MV-4-11 (cell line): ENCODE measurements at places on chromosomes 3 and 15.

DNA sequence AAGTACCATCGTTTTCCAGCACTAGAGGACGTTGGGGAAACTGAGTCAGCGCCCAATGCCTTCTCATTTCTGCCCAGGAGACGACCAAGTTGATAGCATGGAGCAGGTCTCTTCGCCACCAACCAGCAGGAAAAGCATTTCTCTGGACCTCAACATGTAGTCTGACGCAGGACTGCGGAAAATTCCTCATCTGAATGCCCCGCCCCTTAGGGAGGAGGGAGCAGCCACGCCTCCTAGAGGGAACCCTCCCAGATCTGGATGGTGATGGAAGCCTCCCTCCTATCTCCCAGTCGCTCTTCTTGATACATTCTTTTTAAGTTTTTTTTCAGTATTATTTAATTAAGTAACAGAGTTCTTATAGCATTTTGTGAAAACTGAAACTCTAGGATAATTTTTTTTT lies 17.4 kb upstream of the MINDY4B start:
- no peak for DNase-seq

GRCh38 chr3:180594631-180595558 lies 7.1 kb upstream of the TTC14 start:
- DNase-seq: peak; percentile 44

GRCh38 chr3:139676632-139677387 lies 962 bp downstream of the NMNAT3 start:
- DNase-seq: peak; percentile 46

- no peak for DNase-seq
Observed at GRCh38 chr15:91469632-91470567, 369.8 kb downstream of the SV2B start.

DNA sequence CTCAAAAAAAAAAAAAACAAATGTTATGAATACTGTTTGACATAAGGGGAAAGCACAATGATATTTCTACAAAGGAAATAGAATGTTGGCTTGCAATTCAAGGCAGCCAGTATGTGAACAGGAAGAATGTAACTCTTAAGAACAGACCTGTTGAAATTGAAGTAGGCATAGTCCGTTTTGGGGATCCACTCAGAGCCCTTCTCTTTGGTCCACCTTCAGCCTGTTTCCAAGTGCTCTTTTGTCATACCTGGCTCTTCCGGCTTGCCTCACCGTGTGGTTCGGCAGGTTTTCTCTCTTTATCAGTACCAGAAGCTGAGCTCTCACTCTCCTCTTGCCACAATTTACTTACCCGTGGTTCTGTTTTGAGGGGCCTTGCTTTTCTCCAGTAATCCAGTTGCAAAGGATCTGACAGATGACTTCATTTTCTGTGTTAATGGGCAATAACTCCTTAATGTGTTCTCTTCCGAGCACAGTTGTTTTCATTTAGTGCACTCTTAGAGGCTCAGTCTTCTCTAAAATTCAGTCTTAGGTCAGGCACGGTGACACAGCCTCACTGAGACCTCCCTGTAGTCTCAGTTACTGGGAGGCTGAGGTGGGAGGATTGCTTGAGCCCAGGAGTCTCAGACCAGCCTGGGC lies 6.7 kb downstream of the ABHD17C start:
- no peak for DNase-seq

- no peak for DNase-seq
Observed at GRCh38 chr15:81747482-81747881, 298.3 kb downstream of the MEX3B start.

DNA sequence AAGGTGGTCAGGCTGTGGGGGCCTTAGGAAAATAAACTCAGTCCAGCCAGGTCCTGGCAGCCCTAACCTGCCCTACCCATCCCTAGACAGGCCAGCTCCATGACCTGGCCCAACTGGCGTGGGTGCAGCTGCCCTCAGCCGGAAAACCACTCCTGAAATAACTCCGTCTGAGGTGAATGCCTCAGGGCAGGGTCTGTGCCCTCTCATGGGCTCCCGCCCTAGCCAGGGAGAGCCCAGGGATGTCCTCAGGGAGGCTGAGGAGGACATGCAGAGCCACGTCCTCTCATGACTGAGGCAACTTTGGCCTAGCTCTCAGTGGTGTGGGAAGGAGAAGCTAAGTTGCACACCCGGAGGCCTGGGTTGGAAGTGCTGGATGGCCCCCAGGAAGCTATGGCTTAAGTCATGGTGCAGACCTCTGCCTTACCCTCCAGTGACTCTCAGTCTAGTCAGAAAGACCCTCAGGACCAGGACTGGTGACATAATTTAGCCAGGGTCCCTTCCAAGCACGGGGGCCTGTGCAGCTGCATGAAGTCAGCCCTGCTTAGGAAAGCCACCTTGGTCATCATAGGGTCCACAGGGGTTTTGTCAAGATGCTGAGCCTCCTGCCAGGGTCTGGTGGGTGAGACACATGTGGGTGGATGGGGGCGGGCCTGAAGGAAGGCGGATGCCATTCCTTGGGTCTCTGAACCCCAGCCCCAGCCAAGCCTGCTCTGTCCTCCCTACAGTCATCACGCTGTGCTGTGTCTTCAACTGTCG lies 7.4 kb downstream of the TMIE start:
- no peak for DNase-seq

DNA sequence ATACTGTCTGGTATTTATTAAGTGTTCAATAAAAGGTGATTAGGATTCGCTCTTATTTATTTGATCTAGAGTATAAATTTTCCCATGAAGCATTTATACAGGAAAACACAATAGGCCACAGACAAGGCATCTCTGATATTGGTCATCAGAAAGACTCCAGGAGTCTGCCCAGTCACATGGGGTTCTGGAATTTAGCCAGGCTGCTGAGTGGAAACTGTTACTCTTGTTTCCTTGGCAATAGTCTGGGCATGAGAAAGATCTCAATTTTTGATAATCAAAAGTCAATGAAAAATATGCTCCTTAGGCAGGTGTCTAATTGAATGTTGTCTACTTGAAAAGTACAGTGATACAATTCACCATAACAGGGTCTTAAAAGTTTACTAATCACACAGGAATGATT lies 161.2 kb downstream of the FRMD5 start:
- DNase-seq: no peak

- no peak for DNase-seq
Observed at GRCh38 chr15:67794832-67795574, 30.3 kb upstream of the SKOR1 start.

- DNase-seq: no peak
Observed at GRCh38 chr3:53551324-53551723, 56.9 kb downstream of the CACNA1D start.

GRCh38 chr3:59710554-59710953 lies 660.7 kb upstream of the CFAP20DC start:
- no peak for DNase-seq

DNA sequence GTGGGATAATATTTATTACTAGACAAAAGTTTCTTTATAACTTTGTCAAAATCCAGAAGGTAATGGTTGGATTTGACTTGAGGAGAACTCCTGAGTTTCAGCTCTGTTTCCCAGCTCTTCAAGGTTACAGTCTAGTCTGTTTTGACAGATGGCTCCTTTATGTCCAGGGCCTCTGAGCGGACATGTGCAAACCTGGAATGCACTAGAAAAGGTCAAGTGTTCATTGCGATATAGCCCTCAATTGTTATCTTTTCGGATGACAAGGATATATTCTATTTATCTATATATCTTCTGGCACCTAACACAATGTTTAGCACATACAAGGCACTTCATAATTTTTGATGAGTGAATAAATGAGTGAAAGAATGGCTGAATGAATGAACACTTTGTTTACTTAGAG lies 513.2 kb upstream of the GOLIM4 start:
- DNase-seq: no peak

- no peak for DNase-seq
Observed at GRCh38 chr3:21330293-21330692, 420.7 kb downstream of the ZNF385D start.

DNA sequence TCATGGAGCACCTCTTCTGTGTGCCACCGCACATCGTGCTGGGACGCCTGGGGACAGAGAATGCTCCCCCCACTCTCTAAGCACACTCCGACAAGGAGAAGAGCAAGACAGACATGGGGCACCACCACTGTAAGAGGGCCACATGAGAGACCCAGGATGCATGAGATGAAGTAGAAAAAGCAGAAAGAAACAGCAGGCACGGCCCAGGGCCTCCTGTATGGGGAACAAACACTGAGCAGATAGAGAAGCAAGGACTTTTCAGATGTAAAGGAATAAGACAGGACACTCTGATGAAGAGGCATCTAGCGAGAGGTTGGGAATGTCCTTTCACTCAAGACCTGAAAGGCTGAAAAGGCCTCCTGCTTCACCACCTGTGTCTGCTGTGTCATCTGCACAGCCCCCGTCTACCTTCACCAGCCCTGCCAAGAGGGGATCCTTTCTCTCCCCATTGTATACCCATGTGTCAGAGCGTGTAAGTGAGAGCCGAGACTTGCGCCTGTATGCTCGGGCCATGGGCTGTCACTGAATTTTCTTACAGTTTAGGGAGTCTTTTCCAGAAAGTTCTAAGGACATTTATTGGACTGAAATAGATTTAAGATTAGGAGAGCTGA lies 125.6 kb downstream of the LRRK1 start:
- no peak for DNase-seq

GRCh38 chr3:156471431-156471830 lies 83.5 kb downstream of the SSR3 start:
- no peak for DNase-seq

DNA sequence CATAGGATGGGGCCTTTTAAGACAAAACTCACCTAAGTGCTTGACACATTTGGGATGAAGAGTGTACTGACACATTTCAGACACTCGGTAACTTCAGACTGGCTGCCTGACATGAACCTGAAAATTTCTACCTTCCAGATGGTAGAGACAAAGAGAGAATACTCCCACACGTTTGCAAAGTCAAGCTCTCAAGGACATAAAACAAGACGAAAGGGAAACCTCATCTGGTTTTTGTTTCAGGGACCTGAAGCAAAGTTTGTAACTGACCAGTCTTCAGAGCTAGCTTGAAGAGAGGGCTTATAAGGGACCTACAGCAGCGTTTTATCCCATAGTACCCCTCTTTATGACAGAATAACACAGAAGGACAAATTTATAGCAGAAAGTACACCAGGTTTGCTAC lies 41.9 kb downstream of the ZNF621 start:
- no peak for DNase-seq

DNA sequence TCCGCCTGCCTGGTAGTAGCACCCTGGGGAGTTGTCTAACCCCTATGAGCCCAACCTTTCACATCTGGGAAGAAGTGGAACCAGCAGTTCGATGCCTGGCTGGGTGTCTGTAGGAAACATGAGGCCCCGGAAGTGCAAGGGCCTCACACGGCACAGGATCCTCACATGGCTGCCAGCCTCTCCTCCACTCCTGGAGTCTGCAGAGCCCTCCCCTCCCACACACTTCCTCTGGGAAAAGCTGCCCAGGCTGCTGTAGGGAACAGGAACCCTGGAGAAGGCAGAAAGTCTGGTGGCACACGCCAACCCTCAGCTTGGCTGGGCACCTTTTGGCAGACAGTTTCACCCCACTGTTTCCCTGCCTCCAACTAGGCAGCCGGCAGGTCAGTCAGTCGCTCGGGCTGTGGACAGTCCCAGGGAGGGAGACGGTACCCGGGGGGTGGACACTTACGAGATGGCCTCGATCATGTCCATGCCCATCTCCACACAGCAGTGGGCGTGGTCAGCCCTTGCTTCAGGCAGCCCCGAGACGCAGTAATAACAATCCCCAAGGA lies 118.4 kb downstream of the ADCY5 start:
- DNase-seq: no peak

DNA sequence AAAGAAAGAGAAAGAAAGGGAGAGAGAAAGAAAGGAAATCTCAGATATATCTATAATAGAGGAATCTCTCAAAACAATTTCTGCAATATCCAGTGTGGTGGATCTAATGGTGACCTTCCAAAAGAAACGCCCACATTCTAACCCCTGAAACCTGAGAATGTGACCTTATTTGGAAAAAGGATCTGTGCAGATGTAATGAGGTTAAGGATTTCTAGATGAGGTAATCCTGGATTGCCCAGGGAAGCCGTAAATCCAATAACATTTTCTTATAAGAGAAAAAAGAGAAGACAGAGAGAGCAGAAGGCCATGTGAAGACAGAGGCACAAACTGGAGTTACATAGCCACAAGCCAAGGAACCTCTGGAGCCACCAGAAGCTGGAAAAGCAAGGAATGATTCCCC lies 307.6 kb downstream of the ZBTB20 start:
- no peak for DNase-seq

GRCh38 chr15:81478354-81478753 lies 104.3 kb upstream of the TMC3 start:
- no peak for DNase-seq

DNA sequence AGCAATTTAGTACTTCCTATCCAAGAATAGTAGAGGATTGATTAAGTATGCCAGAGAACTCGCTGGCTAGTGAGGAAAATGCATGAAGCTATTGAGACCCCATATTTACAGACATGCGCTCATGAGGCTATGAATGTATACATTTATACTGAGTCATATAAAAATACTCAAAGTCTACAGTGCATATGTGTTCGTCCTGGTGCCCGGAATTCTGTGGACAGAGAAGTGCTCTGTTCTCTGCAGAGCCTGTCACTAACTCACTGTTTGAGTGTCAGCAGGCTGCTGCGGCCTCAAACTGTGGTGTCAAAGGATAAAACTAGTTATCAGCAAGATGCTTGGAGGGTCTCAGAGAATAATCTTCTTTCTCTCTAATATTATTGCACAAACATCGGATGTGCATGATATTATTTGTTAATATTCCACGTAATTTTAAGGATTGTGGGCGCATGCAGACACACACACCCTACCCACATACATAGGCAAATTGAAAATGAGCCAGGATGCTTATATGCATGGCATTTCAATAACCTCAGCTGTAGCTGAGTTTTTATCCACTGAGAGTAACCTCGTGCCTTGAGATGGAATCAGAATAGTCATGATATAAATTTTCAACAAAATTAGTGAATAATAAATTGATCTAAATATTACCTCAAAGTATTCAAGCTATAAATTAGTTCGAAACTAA lies 50.0 kb upstream of the TSC22D2 start:
- DNase-seq: no peak

- no peak for DNase-seq
Observed at GRCh38 chr3:115095236-115095635, 51.9 kb downstream of the ZBTB20 start.

DNA sequence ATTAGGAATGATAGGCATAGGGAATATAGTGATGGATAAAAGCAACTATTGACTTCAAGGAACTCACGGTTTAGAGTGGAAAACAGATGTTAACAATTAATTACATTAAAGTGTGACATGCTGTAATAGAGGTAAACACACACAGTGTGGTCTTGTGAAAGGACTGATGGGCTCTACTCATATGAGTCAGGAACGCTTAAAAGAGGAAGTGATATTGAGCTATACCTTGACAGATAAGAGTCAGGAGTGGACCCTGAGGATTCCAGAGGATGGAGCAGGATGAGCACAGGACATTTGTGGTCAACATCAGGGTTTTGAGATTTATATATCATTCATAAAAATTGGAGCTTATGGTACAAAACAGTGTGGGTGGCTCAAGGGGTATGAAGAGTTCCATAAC lies 11.0 kb downstream of the EXOG start:
- peak; percentile 10 for DNase-seq

- DNase-seq: no peak
Observed at GRCh38 chr3:170942011-170942410, 33.6 kb upstream of the EIF5A2 start.

GRCh38 chr3:188855675-188856074 lies 316.1 kb upstream of the TPRG1 start:
- no peak for DNase-seq
